ENCODE measurements at places on chromosomes 11 and 22. TPM values are rescaled to one million over a fixed set of nuclear protein-coding genes. Genes with fewer than 3 reads are reported as not detected.

DNA sequence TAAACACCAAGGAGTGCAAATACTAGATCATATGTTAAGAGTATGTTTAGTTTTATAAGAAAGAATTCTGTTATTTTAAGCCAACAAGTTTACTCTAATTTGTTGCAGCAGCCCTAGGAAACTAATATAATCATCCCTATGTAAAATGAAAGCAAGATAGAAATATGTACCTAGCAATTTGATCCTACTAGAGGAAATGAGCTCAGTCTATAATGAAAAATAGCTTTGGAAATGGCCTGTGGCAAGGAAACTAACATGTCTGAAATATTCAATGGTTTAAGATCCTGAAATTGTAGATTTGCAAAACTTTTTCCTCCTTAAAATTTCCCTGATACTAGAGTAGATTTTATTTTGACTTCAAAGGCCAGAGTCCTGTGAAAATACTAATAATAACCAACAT, 112.7 kb upstream of the SLC5A12 start:
- no peak for DNase-seq

DNA sequence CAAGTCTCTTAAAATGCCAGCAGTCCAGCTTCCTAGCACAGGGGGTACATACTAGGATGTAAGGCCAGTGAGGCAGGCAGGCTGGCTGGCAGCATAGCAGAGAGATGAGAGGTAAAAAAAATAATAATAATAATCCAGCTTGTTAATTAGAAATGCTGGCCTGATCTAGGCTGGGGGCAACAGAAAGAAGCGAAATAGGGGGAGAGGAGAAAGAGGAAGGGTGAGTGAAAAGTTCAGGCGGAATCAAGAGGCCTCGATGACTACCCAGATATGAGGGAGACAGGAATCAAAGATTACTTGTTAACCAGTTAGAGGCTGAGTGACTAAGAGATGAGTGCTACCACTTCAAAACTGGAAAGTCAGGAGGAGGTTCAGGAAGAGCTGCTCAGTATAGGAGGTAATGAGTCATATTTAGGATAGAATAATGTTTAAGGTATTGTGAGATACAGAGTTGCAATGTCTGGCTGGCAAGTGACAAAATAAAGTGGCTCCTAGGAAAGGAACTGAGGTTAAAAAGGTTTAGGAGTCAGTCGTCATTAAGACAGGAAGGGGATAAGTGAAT, 2.8 kb downstream of the ALKBH8 start:
- peak; percentile 19 for DNase-seq

DNA sequence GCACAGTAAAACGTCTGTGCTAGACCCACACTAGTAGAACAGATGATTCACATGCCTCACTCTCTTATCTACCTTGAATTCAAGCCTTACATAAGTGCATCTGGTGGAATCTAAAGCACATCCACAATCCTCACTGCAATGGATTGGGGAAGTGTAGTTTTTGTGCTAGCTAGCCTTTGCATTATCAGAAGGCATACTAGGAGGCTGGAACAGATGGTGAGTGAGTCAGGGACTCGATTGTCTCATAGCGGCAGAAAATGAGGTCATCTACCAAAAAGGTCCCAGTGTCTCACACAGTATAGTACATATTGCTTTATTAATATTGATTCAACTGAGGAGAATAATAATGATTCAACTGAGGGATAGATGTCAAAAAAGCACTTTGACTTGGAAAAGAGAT, 9.3 kb downstream of the MSANTD4 start:
- DNase-seq: no peak

- peak; percentile 88 for DNase-seq
These were observed 43.8 kb upstream of the BARX2 start for GRCh38 chr11:129331871-129332274.

DNA sequence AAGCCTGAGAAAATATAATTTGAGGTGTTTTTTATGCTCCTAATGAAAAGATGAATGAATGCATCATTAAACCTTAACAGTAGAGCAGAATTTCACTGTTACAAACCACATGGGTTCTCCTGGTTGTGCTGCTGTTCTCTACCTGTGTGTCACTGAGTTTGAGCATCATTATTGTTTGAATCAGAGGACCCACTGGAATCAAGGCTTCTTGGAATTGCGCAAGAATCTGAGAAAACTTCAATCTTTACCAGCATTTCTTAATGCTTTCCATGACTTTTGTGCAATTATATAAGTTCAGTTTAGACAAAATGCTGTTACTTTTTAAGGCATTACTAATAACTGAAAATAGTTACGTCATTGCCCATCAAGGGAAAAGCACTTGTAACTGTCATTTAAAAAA, 18.8 kb upstream of the RBX1 start:
- DNase-seq: no peak

DNA sequence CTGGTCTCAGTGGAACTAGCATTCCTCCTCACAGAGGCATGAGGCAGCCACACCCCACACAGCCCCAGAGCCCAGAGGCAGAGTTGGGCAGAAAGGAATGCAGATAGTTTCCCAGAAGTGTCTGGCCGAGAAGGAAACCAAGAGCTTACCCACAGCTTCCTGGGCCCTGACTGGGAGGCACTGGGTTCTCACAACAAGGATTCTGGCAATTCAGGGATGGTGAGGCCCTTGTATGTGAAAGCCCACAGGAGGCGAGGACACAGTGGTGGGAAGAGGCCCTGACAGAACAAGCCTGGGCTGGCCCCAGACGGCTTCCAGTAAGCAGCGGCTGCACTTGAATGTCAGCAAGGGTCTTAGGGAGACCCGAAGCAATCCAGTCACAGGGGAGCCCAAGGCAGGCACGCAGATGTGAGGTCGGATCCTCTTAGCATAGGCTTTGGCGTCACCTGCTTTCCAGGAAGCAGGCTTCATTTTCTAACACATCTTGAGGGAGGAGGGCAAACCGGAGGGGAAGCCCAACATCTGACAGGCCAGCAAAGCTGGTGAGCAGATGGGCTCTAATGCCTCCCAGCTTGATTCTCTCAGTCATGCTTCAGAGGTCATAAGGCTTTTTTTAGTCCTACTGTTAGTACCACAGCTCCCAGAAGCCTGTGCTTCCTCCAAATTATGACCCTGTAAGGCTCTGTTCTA, 78.3 kb upstream of the AKIP1 start:
- peak; percentile 48 for DNase-seq

DNA sequence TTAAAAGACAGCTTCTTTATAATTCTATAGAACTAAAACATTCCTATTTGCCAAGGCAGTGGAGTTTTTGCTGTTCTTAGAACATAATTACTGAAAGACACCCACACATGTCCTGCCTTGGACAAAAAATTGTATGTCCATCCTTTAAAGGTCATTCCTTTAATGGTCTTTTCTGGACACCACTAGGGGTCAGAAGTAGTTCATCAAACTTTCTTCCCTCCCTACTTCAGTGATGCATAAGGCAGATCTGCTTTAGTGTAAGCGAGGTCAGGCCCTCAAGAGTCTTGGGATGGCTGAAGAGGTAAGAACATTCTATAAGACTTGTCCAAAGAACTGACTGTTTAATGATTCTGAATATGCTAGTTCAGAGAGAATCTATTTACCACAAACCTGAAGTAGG, 4.3 kb upstream of the OR51V1 start:
- peak; percentile 83 for DNase-seq

DNA sequence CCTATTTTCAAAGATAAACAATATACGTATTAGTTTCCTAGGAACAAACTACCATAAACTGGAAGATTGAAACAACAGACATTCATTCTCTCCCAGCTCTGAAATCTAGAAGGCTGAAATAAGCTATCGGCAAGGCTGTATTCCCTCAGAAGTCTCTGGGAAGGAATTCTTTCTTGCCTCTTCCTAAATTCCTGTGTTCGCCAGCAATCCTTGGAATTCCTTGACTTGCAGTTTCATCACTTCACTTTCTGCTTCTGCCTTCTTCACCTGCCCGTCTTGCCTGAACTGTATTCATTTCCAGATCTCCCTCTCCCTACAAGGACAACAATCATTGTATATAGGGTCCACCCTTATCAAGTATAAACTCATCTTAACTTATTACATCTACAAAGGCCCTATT, 17.7 kb upstream of the PRDM10 start:
- DNase-seq: no peak

- DNase-seq: no peak
These were observed 124.2 kb upstream of the PITPNB start for GRCh38 chr22:28043266-28043665.

- peak; percentile 64 for DNase-seq
These were observed at the start of the genes COMT and TXNRD2 for GRCh38 chr22:19941365-19942082. Gene COMT (plus strand): TSS chr22:19941772. CDS start chr22:19962527, 20,755 bp downstream. Gene TXNRD2 (minus strand): TSS chr22:19941818. CDS start chr22:19941803, 15 bp downstream.

DNA sequence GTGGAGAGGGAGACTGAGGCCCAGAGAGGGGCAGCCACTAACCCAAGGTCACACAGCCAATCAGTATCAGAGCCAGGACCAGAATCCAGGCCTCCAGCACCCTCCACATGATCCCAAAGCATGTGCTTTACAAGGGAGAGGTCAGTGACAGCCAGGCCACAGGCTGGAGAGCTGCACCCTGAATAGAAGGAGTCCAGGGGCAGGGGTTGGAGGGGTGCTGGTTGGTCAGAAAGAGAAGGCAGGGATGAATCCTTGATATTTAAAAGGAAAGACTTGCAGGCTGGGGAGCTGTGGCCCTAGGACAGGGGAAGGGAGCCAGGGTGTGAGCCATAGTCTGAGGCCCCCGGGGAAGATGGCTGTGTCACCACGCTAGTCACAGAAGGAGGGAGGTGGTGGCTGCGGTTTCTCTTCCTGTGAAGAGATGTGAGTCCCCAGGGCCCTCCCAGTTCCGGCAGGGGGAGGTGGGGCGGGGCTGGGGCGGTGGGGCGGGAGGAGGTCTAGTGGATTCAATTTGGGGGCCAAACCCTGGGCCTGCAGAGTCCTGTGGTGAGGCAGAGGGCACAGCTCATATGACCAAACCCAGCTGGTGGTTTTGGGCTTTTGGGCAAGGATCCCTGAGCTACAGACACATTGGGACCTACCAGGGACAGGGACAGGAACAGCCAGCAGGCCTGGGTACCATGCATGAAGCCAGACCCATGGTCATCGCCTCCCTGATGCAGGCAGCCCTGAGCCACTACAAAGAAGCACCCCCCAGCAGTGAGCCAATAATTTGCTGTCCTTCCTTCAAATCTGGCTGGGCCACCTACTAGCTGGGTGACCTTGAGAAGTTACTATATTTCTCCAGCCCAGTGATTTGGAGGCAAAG, 14.0 kb downstream of the RAC2 start:
- DNase-seq: no peak

- DNase-seq: no peak
These were observed 157.6 kb downstream of the RAB38 start for GRCh38 chr11:88017666-88018065.

DNA sequence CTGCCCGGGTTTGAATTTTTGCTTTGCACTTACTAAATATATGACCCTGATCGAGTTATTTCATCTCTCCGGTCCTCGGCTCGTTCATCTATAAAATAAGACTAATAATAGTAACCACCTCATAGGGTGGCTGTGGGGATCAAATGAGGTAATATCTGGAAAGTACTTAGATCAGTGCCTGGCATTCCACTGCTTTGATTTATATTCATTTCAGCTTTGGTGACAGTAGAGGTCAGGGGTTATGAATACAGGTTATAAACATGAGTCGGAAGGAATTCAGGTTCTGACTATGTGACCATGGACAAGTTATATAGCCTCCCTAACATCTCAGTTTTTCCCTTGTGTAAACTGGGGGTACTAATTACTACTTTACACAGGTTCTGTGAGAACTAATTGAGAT, 2.9 kb upstream of the TEAD1 start:
- no peak for DNase-seq

- DNase-seq: peak; percentile 63
These were observed 4.2 kb downstream of the LGR4 start for GRCh38 chr11:27468209-27468994.

- no peak for DNase-seq
These were observed 60.6 kb upstream of the CRYBB3 start for GRCh38 chr22:25139062-25139461.

DNA sequence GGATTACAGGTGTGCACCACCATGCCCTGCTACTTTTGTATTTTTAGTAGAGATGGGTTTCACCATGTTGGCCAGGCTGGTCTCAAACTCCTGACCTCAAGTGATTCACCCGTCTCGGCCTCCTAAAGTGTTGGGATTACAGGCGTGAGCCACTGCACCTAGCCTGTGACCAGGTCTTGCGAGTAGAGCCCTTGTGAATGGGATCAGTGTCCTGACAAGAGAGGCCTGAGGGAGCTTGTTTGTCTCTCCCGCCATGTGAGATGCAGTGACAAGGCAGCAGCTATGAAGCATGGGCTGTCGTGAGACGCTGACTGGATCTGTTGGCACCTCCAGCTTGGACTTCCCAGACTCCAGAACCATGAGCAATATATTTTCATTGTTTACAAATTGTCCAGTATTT, 69.3 kb downstream of the LRRC32 start:
- no peak for DNase-seq

EFEMP2 gene
- 0.45 TPM for total RNA-seq

KBTBD3 gene
- 8.7 TPM for total RNA-seq

CALCA gene
- total RNA-seq: not detected

INPP5J gene
- 0.26 TPM for total RNA-seq

CDCA5 gene
- 21.7 TPM for total RNA-seq

LGR4 gene
- 10.0 TPM for total RNA-seq

All from SK-MEL-5 (cell line).